ENCODE measurements at places on chromosomes 3 and 15. TPM values are rescaled to one million over a fixed set of nuclear protein-coding genes. Genes with fewer than 3 reads are reported as not detected.

- H3K27ac ChIP-seq: peak overlapping the region; percentile 1
- DNase-seq: no peak
- H3K4me1 ChIP-seq: peaks cover 24% of the 10 kb centered on the region
- H3K36me3 ChIP-seq: peaks cover 84% of the 10 kb centered on the region
Measured at GRCh38 chr3:52232279-52233107, 6.5 kb downstream of the TWF2 start.

DNA sequence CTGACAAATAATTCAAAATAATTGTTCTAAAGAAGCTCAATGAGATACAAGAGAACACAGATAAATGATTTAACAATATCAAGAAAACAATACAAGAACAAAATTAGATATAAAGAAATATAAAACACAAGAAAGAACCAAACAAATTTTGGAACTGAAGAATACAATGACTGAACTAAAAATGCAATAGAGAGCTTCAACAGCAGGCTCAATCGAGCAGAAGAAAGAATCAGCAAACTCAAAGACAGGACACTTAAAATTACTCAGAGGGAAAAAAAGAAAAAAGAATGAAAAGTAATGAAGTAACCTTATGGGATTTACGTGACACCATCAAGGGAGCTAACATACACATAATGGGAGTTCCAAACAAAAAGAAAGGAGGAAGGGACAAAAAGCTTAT lies 32.1 kb downstream of the CCDC54 start:
- H3K36me3 ChIP-seq: no peaks in the 10 kb centered on the region
- H3K4me1 ChIP-seq: no peaks in the 10 kb centered on the region
- H3K4me3 ChIP-seq: no peak overlapping the region
- H3K27ac ChIP-seq: no peak overlapping the region

- peak overlapping the region; percentile 19 for H3K4me3 ChIP-seq
- peaks cover 81% of the 10 kb centered on the region for H3K4me1 ChIP-seq
- H3K36me3 ChIP-seq: no peaks in the 10 kb centered on the region
- H3K27ac ChIP-seq: peak overlapping the region; percentile 89
Measured at GRCh38 chr3:129615751-129616281, 9.3 kb upstream of the PLXND1 start.

DNA sequence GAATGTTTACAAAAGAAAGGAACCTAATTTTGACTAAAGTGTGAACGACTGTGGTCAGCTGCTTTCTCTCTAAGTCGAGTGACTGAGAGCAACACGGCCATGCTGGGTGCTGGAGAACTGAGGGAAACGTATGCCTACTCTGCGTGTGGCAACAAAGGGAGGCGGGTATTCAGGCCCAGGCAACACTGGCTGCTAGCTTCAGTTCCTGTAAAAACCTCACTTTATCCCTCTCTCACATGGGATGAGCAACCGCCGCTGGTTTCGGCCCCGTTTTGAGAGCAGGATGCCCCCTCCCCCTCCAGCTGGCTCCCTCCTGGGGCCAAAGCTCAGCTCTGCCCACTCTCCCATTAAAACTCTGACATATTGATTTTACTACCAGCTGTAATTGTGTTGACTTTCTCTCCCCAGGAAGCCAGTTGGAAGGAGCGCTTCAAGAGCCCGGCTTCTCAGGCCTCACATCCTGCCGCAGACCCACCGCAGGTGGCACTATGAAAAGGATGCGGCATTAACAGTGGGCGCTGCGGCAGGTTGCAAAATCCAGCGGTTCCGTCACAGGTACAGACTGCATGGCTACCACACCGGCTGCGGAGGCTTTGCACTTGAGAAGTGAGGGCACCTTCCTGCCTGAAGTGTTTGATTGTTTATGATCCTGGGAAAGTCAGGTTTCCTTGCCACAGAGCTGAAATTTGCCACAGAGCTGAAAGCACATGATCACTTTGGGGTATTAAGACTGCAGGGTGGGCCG lies 12.7 kb downstream of the PLXND1 start:
- peak overlapping the region; percentile 73 for H3K27ac ChIP-seq
- H3K27me3 ChIP-seq: no peaks in the 10 kb centered on the region
- H3K36me3 ChIP-seq: no peaks in the 10 kb centered on the region
- peak; percentile 78 for DNase-seq
- H3K4me3 ChIP-seq: no peak overlapping the region

ANKDD1A gene
- polyA plus RNA-seq: 3.5 TPM

DNA sequence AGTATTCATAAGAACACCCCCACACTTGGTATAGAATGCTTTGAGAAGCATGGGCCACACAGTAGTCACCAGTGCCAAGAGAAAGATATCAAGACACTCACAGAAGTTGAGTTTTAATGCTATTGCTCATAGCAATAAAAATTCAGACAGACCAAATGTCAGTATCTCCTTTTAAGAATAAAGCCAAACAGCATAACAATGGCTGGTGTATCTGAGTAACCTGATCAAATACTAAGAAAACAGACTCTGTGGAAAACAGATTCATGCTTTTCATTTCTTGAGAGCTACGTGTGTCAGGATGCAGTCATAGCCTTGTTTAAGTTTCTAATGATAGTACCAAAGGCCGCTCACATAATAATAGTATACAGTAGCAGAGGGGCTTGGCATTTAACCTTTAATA lies 778.5 kb downstream of the MECOM start:
- no peak overlapping the region for H3K4me3 ChIP-seq
- H3K4me1 ChIP-seq: no peaks in the 10 kb centered on the region
- no peaks in the 10 kb centered on the region for H3K27me3 ChIP-seq

SPESP1 gene
- 0.47 TPM for polyA plus RNA-seq

P2RY13 gene
- polyA plus RNA-seq: 144 TPM

- H3K27me3 ChIP-seq: no peaks in the 10 kb centered on the region
- no peak overlapping the region for H3K4me3 ChIP-seq
- no peak for DNase-seq
- H3K36me3 ChIP-seq: peaks cover 26% of the 10 kb centered on the region
- peaks cover 26% of the 10 kb centered on the region for H3K4me1 ChIP-seq
- H3K27ac ChIP-seq: no peak overlapping the region
Measured at GRCh38 chr15:63605816-63606215, 8.6 kb downstream of the FBXL22 start.

FANCD2 gene
- polyA plus RNA-seq: 1.3 TPM

PDZRN3 gene
- not detected for polyA plus RNA-seq

DPPA2 gene
- polyA plus RNA-seq: not detected

TRIM42 gene
- not detected for polyA plus RNA-seq

DNA sequence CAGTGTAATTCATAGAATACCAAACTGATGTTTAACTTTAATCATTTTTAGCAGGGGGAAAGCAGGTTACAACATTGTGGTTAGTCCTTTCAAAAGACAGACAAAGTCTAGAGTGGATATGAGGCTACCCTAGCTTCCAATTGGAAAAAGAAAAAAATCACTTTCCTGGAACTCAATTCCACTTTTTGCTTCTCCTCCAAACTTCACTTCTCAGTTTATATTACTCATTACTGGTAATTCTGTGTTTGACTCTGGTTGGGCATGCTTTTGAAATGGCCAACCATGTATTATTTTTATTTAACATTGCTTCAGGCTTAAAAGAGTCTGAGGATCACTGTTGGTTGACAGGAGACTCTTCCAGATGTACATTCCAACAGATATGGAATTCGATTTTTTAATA lies 84.8 kb downstream of the RAP2B start:
- peak; percentile 49 for DNase-seq
- H3K4me1 ChIP-seq: peaks cover 87% of the 10 kb centered on the region
- no peaks in the 10 kb centered on the region for H3K36me3 ChIP-seq
- H3K4me3 ChIP-seq: no peak overlapping the region
- no peaks in the 10 kb centered on the region for H3K27me3 ChIP-seq

FETUB gene
- polyA plus RNA-seq: not detected

GRCh38 chr3:25423780-25424588 lies 4.1 kb upstream of the RARB start:
- H3K4me3 ChIP-seq: no peak overlapping the region
- no peak for DNase-seq
- peaks cover 30% of the 10 kb centered on the region for H3K27me3 ChIP-seq
- H3K4me1 ChIP-seq: no peaks in the 10 kb centered on the region

ARGFX gene
- not detected for polyA plus RNA-seq

DNA sequence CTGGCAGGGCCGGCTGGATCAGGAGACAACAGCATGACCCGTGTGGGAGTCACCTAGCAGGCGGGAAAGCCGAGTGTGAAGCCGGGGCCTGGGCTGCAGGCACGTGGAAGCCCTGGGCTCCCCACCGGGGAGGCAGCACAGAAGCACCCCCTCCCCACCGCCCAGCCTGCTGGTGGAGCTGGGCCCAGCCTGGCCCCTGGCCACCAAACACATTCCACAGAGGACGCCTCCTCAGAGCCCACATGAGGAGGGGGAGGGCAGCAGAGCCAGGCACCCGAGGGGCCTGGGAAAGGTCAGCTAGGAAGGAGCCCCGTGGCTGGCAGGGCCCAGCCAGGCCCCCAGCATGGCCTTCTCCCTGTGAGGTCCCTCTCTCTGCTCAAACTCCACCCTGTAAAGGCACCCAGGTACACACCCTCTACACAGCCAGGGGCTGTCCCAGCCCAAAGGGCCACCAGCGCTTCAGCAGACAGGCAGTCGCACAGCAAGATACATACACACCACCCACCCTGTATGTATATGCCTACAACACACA lies 4.5 kb downstream of the PLXNB1 start:
- no peak overlapping the region for H3K27ac ChIP-seq
- no peak overlapping the region for H3K4me3 ChIP-seq
- peaks cover 3% of the 10 kb centered on the region for H3K27me3 ChIP-seq
- DNase-seq: no peak
- no peaks in the 10 kb centered on the region for H3K36me3 ChIP-seq
- peaks cover 7% of the 10 kb centered on the region for H3K4me1 ChIP-seq

- no peak overlapping the region for H3K27ac ChIP-seq
- H3K4me3 ChIP-seq: no peak overlapping the region
- DNase-seq: no peak
- H3K4me1 ChIP-seq: peaks cover 3% of the 10 kb centered on the region
Measured at GRCh38 chr3:13080591-13080990, 7.4 kb upstream of the IQSEC1 start.

MPI gene
- polyA plus RNA-seq: 19.7 TPM

GRCh38 chr15:96992817-96993216 lies 662.3 kb downstream of the NR2F2 start:
- no peaks in the 10 kb centered on the region for H3K4me1 ChIP-seq
- DNase-seq: no peak
- no peaks in the 10 kb centered on the region for H3K36me3 ChIP-seq
- no peaks in the 10 kb centered on the region for H3K27me3 ChIP-seq

DNA sequence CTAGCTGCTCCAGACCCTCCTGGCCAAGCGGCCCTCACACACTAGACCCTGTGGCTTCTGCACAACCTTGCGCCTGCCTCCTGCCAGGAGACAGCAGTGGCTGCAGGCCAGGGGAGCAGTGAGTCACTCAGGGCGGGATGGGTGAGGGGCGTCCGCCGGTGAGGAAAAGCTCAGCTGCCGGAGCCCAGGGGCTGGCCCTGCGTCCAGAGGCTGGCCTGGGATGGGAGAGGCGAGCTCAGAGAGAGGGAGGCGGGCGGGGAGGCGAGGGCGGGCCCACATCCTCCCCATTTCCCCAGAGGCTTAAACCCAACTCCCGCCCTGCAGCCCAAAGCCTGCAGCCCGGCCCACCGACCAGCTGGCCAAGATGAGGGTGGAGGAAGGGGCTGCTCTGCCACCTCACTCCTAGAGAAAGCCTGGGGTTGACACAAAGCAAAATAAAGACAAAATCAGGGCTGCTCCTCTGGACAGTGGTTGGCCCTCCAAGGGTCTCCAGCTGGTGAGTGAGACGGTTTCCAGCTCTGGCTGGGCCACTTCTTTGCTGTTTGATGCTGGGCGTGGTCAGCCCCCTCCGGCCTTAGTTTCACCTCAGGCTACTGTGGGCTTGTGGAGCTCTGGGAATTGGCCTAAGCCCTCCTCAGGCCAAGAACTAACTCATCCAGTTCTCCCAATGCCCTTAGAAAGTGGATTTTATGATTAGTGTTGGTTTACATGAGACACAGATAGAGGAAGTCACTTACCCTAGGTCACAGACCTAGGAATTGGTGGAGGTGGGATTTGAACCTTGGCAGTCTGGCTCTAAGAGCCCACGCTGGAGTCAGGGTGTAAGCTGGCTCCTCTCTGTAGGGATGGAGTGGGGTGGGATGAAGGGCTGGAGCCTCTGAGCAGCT lies 50.6 kb downstream of the IQSEC1 start:
- no peak overlapping the region for H3K27ac ChIP-seq
- H3K4me3 ChIP-seq: no peak overlapping the region
- DNase-seq: no peak
- peaks cover 29% of the 10 kb centered on the region for H3K4me1 ChIP-seq
- no peaks in the 10 kb centered on the region for H3K36me3 ChIP-seq

- no peak overlapping the region for H3K27ac ChIP-seq
- H3K4me3 ChIP-seq: no peak overlapping the region
- H3K4me1 ChIP-seq: peaks cover 6% of the 10 kb centered on the region
Measured at GRCh38 chr15:87917480-87917879, 339.1 kb downstream of the NTRK3 start.

DNA sequence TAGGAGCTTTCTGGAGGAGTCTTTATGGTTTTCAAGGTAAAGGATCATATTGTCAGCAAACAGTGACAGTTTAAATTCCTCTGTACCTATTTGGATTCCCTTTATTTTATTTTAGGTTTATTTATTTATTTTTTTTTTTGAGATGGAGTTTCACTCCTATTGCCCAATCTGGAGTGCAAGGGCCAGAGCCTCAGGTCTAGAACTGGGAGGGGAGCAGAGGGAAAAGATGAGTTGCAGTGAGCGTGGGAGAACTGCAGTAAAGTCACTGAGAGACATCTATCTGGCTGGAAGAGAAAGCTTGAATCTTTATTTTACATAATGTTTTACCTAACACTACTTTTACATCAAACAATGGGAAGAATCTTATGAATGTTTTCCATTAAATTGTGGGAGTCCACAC lies 49.5 kb upstream of the GK5 start:
- no peaks in the 10 kb centered on the region for H3K36me3 ChIP-seq
- no peak for DNase-seq
- peaks cover 55% of the 10 kb centered on the region for H3K4me1 ChIP-seq

GRCh38 chr3:104392327-104392726 lies 974.4 kb upstream of the ALCAM start:
- no peaks in the 10 kb centered on the region for H3K36me3 ChIP-seq
- no peak overlapping the region for H3K27ac ChIP-seq
- no peak overlapping the region for H3K4me3 ChIP-seq
- no peak for DNase-seq
- no peaks in the 10 kb centered on the region for H3K4me1 ChIP-seq
- no peaks in the 10 kb centered on the region for H3K27me3 ChIP-seq

GNAT1 gene
- polyA plus RNA-seq: not detected

All from CD14-positive monocyte (primary cell).